ENCODE measurements at places on chromosomes 3 and 15.

- no peak for DNase-seq
These were observed 76.9 kb upstream of the ST8SIA2 start for GRCh38 chr15:92316586-92317295.

DNA sequence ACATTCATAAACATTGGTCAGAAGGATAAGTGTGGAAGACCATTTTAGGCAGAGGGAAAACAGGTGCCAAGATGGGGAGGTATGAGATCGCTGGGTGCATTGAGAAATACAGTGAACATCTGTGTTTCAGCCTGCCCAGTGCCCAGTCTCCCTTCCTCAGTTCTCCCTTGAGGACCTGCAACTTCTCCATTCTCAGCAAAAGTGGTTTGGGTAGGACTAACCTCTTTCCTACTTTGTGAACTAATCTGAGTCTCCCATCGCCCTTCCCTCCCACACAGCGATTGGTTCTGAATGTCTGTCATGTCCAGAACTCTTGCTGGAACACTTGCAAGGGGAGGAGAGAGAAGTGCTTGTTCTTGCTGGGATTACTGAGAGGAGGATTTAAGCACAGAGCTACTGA, 10.9 kb upstream of the CCNL1 start:
- no peak for DNase-seq

DNA sequence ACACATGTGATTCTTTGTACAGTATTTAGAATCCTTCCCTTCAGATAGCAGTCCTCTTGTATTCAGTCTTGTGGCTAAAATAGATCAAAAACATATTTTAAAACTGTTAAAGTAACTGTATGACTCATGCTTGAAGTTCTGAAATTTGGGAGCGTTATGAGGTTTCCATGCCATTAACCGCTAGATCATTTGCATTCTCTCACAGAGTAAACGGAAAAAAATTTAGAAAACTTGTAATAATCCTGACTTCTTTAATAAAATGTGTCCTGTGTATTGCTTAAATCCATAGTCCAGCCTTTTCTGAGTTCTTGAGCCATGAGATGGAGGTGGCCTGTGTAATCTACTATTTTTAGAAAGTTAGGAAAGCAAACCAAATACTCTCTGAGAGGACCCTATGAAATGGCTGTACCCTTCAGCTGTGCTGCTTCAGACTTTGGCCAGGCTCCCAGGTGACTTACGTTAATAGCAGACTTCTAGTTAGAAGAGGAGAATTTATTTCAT, 33.8 kb downstream of the MBNL1 start:
- DNase-seq, result no peak

GRCh38 chr3:8962226-8962861, 928 bp downstream of the RAD18 start:
- DNase-seq, result no peak

GRCh38 chr15:87269566-87269965, 987.0 kb downstream of the NTRK3 start:
- DNase-seq, result no peak

- DNase-seq, result no peak
These were observed 12.2 kb downstream of the TUBGCP4 start for GRCh38 chr15:43383070-43383469.

GRCh38 chr15:47870956-47871625, 153.8 kb downstream of the SEMA6D start:
- no peak for DNase-seq

- DNase-seq, result no peak
These were observed 81.0 kb upstream of the NMNAT3 start for GRCh38 chr3:139758654-139759291.

- no peak for DNase-seq
These were observed 982 bp downstream of the TAGLN3 start for GRCh38 chr3:111999484-112000324.

- DNase-seq, result no peak
These were observed 749 bp downstream of the SRGAP3 start for GRCh38 chr3:9248522-9249271.

DNA sequence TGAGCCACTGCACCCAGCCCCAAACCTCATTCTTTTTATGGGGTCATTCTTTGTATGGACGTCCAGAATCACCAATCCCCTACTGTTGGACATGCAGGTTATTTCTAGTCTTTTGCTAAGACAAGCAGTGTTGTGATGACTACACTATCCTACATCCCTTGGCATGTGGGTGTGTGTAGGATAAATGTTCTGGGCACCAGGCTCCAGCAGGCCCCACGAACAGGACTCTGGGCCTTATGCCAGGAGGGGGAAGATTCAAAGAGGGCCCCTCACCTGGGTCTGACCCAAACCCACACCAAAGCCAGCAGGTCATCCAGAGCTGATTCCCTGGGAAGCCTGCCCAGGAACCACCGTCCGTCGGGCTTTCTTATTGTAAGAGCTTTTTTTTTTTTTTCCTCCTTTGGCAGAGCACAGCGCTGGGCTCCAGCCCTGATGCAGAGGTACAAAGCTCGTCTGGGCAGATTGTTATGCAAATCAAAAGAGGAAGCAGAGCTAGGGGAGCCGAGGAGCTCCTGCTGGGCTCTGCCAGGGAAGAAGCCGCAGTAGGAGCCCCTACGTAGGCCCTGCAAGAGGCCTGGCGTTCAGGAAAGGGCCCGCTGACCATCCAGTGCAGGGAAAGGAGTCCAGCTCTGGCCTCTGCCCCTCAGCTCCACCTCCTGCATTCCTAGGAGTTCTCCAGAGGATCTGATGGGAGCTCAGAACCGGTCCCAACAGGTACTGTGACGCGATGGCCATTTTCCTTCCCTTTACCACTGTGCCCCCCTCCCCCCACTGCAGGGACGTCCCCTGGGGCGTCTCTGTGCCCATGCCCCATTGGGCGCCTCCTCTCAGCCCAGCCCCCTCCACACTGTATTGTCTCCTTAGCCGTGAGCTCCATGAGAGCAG, 29.0 kb upstream of the FURIN start:
- DNase-seq, result no peak

DNA sequence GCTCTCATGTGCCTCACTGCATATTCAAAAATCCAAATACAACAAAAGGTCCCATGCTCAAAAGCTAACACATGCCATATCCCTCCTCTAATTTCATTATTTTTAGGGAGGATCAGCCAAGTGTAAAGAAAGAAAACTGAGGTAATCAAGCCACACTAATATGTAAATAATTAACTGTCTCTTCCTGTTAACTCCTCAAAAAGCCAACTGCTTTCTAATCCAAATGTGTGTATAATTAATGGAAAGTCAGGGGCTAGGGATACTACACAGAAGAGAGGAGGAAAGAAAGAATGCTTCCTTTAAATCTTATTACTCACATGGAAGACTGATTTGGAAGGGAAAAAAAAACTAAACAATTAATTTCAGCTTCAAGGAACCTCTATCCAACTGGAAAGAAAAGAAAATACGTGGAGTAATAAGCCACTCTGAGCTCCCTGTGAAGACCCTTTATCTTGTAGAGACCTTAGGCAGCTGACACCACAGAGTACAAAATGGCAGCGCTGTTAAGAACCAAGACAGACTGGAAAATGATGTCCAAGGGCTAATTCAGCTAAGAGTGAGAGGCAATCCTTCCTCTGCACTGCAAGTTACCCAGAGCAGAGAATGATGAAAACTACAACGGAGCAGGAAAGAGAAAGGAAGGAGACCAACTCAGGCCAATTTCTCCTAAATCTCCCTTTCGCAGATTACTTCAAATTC, 56.8 kb downstream of the ZNF148 start:
- no peak for DNase-seq

DNA sequence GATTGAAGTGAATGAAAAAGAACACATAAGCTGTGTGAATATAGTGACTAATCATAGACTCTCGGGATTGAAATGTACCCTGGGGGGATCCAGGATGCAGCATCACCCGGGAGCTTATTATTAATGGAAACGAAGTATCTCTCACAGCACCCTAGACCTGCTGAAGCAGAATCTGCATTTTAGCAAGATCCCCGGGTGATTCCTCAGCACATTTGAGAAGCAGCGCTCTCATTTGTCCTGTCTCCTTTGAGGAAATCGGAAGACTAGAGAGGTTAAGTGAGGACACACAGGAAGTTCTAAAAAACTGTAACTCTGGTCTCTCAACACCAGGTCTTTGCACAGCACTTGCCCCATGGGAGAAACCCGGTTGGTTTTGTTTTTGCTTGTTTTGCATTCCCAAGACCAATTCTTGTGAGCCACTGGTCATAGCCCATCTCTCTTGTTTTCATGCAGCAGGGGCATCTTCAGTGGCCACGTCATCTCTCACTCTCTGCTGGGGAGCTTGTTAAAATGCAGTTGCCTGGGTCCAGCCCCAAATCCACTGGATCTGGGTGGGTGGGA, 30.2 kb downstream of the ZNF710 start:
- DNase-seq, result no peak

DNA sequence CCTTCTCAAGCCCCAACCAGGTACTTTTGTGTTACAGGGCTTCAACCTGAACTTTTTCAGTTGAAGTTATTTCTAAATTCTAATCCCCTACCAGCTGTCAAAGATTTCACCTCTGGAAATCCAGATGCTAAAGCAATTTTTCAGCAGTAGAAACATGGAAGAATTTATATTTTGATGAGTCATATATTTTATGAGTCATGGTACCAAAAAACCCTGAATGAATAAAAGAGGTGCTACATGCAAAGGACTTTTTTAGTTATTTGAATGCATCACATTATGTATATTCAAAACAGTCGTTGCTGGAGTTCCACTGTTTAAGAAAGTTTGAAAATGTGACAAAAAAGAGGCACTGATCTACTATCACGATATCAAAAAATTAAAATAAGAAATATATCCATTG, 96.0 kb upstream of the ZNF385D start:
- DNase-seq, result no peak

- no peak for DNase-seq
These were observed 131.0 kb upstream of the TPRG1 start for GRCh38 chr3:189040656-189041335.

- no peak for DNase-seq
These were observed 70.0 kb upstream of the SLC6A11 start for GRCh38 chr3:10746001-10746400.

GRCh38 chr3:70342149-70342548, 29.7 kb upstream of the MDFIC2 start:
- no peak for DNase-seq

- DNase-seq, result no peak
These were observed 63.2 kb downstream of the DCUN1D1 start for GRCh38 chr3:182917134-182917533.

DNA sequence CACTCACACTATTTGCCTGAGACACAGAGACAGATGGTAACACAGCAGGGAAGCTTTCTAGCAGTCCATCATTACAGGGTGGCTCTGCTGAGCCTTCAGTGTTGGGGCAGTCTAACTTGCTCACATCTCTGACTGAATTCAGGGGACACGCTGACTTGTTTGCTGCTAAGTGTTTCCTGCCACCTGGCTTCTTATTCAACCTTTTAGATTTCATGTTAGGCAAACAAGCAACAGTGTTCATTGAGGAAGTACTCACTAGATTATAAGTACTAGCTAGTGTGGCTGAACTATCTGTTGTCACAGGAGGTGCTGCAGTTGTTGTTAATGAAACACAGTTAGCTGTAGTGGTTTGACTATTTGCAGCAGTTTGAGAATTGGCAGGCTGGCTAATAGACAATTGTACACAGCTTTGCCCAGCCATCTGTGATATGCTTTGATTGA, 37.3 kb downstream of the USF3 start:
- no peak for DNase-seq

- no peak for DNase-seq
These were observed 15.3 kb downstream of the TNK2 start for GRCh38 chr3:195893044-195893395.

DNA sequence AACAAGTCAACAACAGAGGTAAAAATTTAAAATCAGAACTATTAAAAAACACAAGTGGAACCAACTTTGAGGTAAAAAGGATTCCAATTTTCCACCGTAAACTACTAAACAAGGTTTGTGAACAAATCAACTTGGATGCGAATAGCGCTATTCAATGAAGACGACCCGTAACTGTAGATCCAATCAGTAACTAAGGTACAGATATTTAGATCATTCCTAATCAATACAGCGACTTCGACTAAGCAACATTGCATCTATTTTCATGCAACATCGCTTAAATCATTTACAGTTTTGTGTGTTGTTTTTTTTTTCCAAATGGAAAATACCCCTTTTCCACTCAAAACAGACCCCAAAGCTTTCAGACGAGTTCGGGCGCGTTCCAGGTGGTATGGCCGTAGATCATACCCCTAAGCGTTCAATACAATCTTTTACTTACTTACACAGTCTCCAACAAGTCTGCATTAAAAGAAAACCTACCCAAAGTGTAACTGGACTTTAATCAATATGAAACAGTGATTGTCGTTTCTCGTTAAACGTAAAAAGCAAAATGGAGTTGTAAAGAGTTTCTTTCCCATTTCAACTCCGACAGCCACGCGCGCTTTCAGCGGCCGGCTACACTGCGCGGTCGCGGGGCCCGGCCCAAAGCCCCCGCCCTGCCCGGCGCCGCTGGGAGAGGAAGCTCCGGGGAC, 786 bp downstream of the RHOA start:
- DNase-seq, result no peak

DNA sequence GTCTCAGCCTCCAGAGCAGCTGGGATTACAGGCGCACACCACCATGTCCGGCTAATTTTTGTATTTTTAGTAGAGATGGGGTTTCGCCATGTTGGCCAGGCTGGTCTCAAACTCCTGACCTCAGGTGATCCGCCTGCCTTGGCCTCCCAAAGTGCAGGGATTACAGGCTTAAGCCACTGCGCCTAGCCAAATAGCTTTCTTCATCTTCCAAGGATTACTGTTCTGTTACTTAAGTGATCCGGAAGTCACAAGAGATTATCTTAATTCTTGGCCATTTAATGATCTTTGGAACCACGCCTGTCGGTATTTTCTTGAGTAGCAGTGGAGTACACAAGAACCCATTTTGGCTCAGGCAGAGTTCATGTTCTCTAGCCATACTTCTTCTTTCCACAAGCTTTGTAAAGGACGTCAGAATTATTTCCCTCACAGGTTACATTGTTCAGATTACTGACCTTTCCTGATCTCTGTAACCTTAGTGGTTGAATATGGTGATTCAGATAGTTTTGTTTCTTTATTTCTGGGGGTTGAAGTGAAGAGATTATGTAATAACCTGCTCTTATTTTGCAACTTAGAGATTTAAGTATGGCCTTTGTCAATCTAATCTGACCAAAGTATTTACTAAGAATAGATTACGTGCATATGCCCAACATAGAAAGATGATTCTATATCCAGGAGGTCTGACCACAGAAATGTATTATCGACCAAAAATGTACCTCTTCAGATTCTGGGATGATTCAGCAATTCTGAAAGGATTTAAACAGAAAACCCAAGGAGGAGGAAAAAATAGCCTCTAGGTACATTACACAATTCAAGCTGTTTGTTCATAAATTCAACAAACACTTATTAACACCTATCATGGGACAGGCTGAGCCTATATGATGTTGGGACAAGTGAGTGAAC, 132.2 kb downstream of the GREM1 start:
- no peak for DNase-seq

GRCh38 chr3:194976049-194976451, 290.4 kb downstream of the FAM43A start:
- DNase-seq, result no peak

- no peak for DNase-seq
These were observed 29.0 kb downstream of the MRPL46 start for GRCh38 chr15:88438181-88438580.

DNA sequence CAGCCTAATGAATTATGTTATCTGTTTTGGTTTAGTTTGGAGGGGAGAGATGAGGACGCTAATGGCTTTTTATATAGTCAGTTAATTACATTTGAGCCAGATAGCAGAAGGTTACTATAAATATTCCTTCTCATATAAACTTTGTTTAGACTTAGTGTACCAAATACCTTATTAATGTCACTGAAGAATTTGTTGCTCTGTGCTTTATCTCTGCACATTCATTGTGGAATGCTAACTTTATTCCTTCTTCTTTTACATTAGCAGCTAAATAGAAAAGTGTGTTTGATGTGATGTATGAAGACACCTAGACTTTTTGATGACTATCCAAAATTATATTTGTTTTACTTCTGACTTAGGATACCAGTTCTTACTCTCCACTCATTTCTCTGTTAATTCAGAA, 105.2 kb downstream of the EPHA3 start:
- DNase-seq, result no peak

Measured in activated naive CD8-positive, alpha-beta T cell treated with anti-CD3 and anti-CD28 coated beads for 36 hours (primary cell).